ENCODE measurements at places on chromosomes 2 and 18.

DNA sequence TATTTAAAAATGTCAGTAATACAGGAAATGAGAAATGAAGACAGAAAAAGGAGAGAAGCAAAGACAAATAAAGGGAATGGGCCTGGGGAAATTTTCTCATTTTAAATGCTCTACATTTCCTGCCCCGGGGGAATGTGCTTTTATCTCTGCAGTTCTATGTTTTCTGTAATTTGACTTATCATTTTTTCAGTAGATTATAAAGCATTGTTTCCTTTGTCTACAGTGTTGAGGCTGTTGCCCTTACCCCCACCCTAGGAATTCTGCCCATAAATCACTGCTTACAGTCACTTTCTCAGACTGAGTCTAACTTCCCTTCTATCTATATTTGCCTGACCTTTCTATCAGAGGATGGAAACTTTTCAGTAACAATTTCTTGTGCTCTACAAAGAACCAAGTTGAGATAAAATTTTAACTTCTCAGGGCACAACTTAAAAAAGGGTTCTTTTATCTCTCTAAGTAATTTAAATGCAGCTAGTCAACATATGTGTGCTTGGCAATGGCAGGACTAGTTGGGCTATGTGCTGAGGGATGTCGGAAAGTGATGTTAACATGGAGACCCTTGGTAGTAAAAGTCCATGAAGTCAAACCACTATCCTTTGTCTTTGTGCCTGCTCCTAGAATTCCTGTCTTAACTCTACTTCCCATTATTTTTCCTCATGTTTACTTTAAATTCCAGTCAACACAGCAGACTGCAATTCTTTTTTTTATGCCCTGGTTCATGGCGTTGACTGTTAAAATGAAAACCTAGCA, 146.5 kb upstream of the MMADHC start:
- no peak for DNase-seq

- DNase-seq, result no peak
These were observed 3.1 kb upstream of the ARID5A start for GRCh38 chr2:96533292-96534073.

GRCh38 chr2:211860224-211860623, 678.4 kb downstream of the ERBB4 start:
- DNase-seq, result no peak

GRCh38 chr2:241759067-241759807, 17.4 kb upstream of the GAL3ST2 start:
- DNase-seq, result no peak

DNA sequence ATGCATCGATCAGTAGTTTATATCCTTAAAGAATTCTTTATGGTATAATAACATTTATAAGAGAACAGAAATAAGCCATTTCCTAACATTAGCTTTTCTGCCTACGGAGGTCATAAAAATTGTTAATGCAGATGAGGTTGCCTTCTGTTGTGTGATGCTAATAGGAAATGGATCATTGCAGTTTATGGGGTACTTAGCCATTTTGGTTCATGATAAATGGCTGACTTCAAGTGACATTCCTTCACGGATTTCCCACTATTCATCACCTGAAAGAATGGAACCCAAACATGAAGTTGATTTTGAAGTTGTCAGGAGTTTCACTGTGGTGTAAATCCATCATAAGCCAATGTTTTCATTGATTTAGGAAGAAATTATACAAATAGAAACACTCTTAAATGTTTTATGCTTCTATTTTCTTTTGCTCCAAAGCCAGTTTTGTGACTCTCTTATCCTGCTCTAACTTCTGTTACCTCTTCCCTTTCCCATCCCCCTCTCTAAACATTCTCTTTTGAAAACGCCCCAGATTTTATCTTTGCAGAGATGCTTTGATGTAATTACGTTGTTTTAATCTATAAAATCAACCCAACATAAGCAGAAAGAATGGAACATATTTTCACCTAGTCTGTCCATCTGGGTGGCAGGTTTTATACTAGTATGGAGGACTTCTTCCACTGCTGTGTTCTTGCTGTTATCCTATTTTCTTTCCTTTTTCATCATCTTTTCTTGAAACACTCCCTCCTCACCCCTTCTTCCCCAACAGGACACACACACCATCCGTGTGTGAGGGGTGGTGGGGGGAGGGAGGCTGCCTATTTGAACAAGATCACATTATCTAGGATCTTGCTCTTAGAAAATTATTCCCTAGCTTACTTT, 58.2 kb downstream of the GREB1L start:
- DNase-seq, result no peak

DNA sequence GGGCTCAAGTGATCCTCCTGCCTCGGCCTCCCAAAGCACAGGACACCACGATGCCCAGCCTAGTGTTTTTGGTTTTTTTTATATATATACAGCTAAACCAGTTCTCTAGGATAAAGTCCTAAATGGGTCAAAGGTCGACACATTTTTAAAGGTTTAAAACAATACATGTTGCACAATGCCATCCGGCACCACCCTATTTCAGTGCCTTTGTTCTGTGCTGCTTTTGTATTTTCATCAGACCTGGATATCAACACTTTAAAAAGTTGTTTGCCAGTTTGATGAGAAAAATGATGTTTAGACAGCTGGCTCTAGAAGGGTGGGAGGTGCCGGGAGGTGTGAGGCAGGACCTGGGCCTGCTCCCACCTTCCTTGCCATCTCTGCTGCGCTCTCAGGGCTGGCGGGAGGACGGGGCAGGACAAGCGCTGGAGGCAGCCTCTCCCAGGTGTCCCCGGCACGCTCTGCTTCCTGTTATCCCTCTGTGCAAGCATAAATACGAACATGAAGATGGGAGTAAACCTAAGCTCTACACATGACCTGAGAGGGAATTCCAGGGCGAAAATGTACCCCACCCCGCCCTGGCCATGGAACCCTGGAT, 103.7 kb downstream of the HS6ST1 start:
- DNase-seq, result no peak

- no peak for DNase-seq
These were observed 34.7 kb downstream of the PTPN18 start for GRCh38 chr2:130390460-130391057.

- peak; percentile 97 for DNase-seq
These were observed 262.4 kb downstream of the NBAS start for GRCh38 chr2:15298770-15299169.

- no peak for DNase-seq
These were observed 46.5 kb upstream of the RAB31 start for GRCh38 chr18:9661564-9661963.

DNA sequence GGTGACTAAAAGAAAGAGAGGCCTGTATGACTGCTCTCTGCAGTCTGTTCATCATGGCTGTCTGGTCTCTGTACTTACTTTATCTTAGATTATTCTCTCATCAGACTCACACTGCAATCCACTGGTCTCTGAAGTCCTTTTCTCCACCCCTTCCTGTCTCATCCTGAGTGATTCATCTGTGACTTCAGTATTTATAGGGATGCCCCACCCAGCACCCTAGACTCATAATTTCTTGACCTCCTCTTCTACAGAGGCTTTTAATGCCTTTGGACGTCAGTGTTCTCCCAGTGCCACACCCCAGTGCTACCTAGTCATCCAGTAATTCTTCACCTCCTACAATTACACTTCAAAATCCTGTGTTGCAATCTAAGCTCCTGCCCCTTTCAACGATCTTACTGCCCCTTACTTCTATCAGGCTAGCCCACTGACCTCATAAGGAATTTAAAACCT, 14.9 kb upstream of the ITPRID2 start:
- no peak for DNase-seq

DNA sequence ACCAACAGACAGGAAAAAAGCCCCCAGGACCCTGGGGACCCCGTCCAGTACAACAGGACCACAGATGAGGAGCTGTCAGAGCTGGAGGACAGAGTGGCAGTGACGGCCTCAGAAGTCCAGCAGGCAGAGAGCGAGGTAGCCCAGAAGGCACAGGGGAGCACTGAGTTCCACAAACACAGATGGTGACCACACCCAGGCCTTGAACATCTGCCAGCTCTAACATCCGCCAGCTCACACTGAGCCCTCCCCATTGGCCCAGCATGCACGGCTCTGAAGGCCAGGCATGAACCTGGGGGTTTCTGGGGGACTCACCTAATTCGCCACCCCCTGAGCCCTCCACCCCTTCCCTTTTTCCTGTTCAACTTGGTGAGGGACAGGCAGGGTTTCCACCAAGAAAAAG, 25.6 kb upstream of the PRLH start:
- no peak for DNase-seq

- DNase-seq, result no peak
These were observed 249.2 kb upstream of the SLC39A10 start for GRCh38 chr2:195407783-195408182.

DNA sequence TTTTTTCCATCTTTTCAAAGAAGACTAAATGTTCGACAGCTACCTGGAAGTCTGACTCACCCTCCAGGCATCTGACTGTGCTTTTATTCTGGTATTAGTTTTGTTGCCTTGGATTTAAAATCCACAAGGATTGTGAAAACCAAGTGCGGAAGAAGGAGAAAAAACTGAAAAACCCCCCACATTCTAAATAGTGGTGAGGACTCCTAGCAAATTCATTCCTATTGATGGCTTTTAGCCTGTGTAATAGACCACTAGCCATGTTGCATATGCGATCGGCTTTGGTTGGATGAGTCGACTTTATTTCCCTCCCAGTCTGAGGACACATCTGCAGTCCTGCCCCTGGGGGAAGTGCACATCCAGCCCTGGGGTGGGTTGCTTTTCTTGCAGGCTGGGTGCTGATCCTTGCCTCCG, 16.9 kb downstream of the LDLRAD4 start:
- no peak for DNase-seq

- DNase-seq, result no peak
These were observed 340.7 kb upstream of the TRIB2 start for GRCh38 chr2:12376025-12376424.

GRCh38 chr2:100692906-100693305, 127.0 kb upstream of the NPAS2 start:
- no peak for DNase-seq

GRCh38 chr18:56233595-56233994, 404.8 kb downstream of the TXNL1 start:
- DNase-seq, result no peak

- no peak for DNase-seq
These were observed 108.2 kb upstream of the CXCR4 start for GRCh38 chr2:136225950-136226835.

- no peak for DNase-seq
These were observed 994.7 kb upstream of the POU3F3 start for GRCh38 chr2:103859238-103859637.

DNA sequence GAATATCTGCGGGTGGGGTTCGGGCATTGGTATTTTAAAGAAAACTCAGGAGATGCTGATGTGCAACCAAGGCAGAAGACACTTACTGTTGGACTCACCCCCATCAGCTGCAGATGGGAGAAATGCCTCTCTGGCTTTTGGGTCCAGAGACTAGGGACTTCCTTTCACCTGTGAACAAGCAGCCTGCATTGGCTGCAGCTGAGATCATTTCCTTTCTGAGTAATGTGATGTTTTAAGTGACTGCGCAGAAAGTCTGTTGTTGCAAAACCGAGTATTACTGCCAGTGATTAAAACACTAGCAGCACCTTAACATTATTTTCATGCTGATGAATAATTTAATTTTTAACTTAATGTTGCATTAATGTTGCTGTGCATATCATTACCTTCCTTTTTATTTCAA, 143.0 kb downstream of the TSN start:
- DNase-seq, result no peak

DNA sequence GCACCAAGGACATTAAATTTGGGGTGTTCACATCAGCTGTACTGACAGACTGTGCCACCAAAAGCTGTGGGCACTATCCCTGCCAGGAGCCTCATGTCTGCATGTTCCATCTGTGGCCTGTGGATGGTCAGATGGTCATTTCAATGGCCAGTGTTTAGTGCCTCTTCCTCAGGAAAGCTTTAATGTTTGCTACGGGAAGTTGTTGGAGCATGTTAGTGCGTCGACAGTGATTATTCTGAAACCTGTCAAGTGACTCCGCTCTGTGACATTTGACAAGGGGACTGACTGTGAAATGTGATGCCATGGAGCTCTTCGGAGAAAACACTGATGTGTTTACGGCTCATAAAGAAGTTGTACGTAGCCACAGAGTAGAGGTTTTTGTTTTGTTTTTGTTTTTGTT, 18.7 kb upstream of the RGPD4 start:
- no peak for DNase-seq

DNA sequence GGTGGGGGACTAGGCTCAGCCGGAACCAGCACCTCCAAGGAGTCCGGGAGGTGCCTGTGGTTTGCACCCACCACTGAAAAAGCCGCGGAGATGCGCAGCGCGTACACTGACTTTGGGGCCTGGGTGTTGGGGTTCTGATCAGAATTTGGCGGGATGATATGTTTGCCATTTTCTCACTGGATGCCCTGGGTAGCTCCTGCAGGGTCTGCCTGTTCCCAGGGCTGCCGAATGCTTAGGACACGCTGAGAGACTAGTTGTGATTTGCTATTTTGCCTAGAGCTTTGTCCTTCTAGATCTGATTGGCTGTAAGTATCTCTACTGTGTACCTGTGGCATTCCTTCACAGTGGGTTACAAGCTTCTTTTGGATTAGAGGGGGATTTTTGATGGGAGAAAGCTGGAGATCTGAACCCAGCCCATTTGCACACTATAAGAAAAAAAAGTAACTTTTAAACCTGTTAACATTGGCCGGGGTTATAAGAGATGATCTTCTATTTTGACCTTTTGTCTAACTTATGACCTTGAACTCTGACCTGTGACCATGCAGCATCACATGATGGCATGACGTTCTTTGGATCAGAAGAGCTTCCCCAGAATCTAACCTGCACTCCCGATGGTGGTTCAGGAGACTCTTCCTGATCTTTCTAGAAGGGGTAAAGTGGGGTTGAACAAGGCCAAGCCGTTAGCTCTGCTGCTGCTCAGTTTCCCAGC, 1.6 kb downstream of the KCNE4 start:
- DNase-seq, result no peak

DNA sequence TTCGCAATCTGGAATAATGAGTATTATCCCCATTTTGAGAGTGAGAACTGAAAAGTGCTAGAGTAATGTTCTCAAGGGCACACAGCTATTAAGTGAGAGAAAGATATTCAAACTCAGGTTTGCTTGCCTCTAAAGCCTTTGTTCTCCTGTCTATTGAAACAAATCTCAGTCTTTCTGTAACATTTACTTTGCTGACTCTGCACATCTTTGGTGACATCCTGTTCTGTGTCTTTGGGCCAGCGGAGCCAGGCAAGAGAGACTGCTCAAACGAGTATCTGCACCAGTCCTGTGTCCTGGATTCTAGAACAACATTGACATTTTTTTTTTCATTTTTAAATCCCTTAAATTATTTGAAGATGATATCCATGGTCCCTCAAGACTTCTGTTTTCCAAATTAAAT, 1539.2 kb upstream of the PIK3C3 start:
- no peak for DNase-seq

- no peak for DNase-seq
These were observed 955.8 kb upstream of the LRRTM1 start for GRCh38 chr2:81260320-81260719.

- no peak for DNase-seq
These were observed 2.1 kb downstream of the DSEL start for GRCh38 chr18:67514465-67514864.

All from NCI-H526 (cell line).